ENCODE measurements at places on chromosomes 3 and 15. TPM values are rescaled to one million over a fixed set of nuclear protein-coding genes. Genes with fewer than 3 reads are reported as not detected.

DNA sequence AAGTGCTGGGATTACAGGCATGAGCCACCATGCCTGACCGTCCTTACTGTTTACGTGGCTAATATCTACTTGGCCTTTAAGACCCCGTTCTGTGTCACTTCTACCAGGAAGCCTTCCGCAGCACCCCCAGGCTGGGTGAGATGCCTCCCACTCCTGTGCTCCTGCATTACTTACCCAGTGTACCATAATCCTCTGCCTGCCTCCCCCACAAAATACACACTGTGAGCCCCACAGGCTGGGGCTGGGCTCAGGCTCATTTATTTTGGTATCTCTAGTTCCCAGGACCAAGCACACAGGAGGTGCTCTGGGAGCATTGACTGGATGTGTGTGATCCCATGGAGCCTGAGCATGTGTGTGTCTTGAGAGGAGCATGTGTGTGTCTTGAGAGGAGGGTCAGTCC is 14.9 kb downstream of the MRAS start:
- DNase-seq, result no peak

DNA sequence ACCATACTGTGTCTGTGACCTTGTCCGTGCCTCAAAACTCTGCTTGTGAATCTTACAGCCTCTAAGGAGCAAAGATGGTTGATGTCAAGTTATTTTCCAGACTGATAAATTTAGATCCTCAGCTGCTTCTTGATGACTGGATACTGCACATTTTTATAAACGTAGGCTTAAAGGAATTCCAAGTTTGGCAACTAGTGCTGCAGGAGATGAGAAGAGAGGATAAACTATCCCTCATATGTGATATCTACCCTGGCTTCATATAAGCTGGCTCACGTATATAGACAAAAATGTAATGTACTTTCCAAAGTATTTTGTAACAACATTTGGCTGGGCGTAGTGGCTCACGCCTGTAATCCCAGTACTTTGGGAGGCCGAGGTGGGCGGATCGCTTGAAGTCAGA is 89.6 kb downstream of the GMPS start:
- DNase-seq, result peak; percentile 67

- DNase-seq, result no peak
Observed at GRCh38 chr3:197349368-197349767, 51.0 kb upstream of the DLG1 start.

DNA sequence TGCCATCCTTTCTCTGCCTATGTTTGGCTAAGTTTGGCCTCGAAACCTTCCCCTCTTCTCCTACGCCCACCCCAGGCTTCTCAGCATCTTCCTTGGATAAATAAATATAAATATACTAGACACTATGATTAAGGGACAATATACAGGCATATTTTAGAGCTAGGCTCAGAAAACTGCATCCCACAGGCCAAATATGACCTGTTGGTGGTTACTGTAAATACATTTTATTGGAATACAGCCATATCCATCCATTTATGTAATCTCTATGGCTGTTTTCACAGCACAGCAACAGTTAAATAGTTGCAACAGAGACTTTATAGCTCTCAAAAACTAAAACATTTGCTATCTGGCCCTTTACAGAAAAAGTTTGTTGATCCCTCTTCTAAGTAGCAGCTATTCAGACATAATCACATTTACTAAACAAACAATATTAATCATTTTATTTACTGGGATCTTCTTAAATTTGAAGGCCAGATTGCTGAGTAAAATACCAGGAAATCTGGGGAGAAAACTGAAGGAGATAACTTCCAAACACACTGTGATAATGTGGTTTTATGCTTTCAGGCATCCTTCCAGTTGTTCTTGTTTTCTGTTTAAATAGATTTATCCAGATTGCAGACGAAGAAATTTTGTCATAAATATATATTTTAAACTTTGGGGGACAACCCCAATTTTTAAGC is 269.7 kb upstream of the THRB start:
- DNase-seq, result no peak

Gene MOBP
- not detected for total RNA-seq

Gene SNUPN
- total RNA-seq, result 30.4 TPM

Gene NOX5
- total RNA-seq, result 1.3 TPM

- DNase-seq, result no peak
Observed at GRCh38 chr3:4153771-4154170, 149.4 kb upstream of the SETMAR start.

GRCh38 chr3:184896336-184896735 is 84.4 kb downstream of the VPS8 start:
- no peak for DNase-seq

DNA sequence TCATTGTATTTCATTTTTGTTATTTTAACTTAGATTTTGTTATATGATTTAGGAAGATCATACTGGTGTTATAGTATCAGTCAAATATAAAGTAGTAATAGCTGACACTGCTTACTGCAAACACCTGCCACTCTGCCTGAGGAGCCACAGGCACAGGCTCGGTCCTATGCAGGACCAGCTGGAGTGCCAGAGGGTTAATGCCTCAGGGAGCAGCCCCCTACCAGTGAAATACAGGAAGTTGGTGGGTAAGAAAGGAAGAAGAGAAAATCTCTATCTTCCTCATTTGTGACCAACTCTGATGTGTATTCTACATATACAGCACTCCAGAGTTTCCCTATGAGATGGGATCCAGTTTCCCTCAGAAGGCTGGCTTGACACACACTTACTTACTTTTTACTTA is 593.3 kb downstream of the UNC13C start:
- no peak for DNase-seq

DNA sequence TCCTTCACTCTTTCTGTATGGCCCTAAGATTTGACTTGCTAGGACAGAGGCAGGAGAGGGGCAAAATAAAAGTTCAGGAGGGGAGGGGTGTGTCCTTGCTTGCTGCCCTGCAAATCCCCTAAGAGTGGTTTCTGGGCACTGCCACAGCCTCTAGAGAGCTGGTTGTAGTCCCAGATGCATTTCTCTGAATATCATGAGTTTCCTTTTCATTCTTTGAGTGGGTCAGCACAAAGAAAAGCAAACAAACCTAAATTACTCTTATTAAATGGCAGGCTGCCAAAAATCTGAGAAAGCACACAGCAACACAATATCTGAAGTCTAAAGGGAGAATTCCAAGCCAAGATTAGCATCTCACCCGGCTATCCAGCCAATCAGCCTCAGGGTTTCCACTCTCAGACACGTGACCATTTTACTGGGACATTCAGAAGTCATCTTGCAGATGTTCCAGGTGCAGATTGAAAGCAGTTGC is 919.3 kb downstream of the TUSC7 start:
- DNase-seq, result peak; percentile 53

DNA sequence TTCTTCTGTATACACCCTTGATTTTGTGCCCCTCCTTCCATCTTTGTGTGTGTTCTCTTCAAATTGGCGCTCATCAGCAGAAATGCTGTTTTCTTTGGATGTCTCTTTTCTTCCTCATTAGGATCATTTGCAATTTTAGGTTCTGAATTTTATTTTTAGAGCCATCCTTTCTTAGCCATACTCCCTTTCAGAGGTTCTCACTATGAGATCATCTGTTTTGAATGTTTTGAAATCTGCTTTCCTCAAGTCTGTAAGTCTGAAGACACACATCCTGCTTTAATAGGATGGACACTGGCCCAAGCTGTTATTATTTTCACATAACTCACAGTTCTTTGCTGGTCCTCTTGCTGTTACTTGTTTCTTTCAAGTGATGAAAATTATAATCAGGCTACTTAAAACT is 124.8 kb downstream of the BDH1 start:
- no peak for DNase-seq

DNA sequence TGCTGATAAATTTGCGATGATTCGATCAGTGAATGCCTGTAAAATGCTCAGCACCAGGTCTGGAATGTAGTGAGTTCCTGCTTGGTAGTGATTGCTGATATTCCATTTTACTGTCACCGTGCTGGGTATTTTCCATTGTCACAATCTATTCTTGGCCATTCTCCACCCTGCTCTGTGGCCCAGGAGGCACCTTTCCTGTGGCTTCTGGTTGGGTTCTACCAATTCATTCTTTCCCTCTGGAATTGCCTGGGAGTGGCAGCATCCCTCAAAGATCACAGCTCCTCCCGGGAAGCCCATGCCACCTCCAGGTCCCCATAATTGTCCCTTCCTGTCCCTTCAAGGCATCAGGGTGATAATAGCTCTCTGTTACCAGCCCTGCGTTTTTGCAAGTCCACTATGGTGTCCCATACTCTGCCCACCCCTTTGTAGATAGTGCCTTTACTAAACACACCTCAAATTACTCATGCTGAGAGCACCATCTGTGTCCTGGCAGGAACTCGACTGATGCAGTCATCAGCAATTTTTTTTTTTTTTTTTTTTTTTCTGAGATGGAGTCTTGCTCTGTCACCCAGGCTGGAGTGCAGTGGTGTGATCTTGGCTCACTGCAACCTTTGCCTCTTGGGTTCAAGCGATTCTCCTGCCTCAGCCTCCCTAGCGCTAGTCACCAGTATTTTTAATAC is 177.8 kb upstream of the PROK2 start:
- peak; percentile 66 for DNase-seq

- no peak for DNase-seq
Observed at GRCh38 chr3:127578168-127578567, 12.4 kb downstream of the TPRA1 start.

DNA sequence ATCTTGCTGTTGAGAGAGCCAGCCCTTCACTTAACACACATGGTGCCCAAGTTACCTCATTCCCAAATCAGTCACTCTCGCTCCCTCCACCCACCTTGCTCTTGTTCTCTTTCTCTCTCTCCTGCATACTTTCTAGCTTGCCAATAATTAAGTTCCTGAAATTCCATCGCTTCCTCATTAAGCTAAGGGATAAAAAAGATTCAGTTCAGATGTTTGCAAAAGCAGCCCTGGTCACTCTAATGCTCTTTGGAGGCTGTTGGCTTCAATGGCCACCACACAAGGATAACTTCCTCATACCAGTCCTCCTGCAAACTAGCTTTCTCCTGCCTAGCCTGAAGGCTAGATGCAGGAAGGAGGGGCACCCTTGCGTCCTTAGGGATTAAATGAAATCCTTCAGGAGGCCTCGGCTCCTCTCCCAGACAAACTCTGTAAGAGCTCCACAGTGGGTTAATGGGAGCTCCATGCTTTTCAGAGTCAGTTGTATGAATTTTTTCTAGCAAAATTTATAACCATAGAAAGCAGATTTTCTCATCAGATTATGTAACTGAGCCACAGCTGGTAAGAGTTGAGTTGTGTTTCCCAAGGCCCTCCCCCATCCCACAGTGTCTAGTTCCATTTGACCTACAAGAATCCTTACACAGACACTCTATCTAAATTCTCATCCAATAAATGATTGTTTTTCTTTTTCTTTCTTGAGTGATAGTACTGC is 176.6 kb upstream of the TRIM42 start:
- peak; percentile 46 for DNase-seq

- DNase-seq, result peak; percentile 77
Observed at GRCh38 chr3:56125358-56126005, 342.8 kb downstream of the ERC2 start.
